ENCODE measurements at places on chromosomes 4 and X.

DNA sequence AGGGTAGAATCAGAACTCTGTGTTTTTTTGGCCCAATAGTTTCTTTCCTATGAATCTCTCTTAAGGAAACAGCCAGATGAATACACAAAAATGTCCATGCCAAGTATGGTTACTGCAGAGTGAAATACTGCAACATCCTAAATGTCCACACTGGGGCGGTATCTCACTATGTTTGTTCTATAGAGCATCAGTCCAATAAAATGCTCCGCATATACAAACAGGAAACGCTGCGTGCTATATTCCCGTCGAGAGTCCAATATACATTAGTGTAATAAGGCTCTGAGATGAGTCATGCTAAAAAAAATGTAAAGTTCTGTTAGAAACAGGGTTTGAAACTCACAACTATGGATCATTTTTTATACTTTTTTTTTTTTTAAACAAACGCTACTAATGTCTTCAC lies 72.9 kb upstream of the ENOX2 start:
- no peak for DNase-seq

- no peak for DNase-seq
Measured at GRCh38 chrX:38898261-38898660, 97.0 kb downstream of the MID1IP1 start.

DNA sequence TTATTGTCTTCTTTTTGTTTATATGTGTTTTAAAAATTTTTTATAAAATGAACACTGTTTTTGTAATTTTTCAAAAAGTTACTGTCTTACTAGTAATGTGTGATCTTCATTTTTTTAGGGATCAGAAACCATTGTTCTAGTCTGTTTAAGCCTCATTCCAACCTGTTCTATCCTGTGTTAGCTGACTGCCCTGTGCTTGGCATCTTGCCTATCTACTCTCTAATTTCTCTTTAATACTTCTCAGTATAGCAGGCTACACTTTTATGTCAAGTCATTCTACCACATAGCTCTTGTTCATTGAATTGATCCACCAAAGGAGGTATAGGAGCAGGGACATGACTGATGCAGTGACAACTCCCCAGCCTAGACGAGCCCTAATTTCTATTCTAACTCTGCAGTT lies 70.2 kb upstream of the PLS3 start:
- DNase-seq: no peak

DNA sequence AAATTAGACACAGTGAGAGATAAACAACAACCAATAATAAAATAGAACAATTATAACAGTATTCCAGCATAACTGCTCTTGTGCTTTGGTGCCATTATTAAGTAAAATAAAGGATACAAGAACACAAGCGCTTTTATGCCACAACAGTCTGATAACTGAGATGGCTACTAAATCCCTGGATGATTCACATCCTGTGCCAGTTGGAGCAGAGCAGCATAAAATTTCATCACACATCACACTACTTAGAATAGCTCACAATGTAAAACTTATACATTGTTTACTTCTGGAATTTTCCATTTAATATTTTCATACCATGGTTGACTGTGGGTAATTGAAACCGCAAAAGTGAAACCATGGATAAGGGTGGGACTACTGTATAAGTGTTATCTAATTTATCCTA lies 399.9 kb upstream of the CNKSR2 start:
- no peak for DNase-seq

DNA sequence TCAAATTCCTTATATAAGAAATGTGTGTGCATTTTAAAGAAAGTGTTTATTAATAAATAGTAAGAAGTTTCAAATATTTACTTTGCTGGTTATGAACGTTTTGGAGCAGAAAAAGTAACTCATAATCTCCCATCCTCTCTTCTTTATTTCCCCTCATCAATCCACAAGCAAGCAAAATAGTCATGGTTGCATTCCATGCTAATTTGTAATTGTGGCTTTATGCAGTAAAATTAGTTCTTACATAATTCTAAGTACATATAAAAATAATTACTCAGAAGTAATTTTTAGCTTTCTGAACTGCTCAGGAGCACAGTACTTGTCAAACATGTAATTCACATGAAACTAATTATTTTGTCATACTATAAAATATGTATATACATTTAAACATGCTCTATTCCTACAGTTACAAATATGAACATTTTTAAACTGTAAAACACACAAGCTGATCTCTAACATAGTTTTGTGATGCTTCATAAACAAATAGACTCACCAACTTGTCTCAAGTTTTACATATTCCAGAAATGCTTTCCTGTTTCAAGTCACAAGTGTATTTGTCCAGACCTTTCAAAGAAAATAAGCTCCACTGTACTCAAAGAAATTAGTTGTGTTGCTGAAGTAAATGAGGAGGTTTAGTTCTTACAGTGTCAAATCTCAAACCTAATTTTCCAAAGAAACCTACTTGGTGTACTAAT lies 218.9 kb downstream of the PABPC4L start:
- DNase-seq: no peak

GRCh38 chr4:126850286-126850685 lies 782.5 kb upstream of the INTU start:
- no peak for DNase-seq

- DNase-seq: no peak
Measured at GRCh38 chrX:64570204-64570603, 175.0 kb upstream of the MTMR8 start.

GRCh38 chr4:16812041-16812440 lies 86.4 kb downstream of the LDB2 start:
- DNase-seq: no peak

DNA sequence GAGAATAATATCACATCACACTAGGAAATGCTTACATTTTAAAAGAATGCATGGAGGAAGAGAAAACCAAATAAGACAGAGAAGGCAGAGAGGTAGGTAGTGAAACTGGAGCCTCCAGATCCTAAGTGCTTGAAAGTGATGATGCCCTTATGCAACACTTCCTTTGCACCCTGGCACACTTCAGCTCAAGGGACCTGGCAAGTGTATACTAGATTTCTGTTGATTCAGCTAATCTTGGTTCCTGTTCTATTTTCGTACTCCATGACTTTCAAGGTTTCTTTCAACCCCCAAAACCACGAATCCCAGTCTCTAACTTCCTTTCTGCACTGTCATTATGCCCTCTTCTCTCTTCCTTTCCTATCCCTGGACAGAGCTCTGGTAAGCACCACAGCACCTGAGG lies 36.9 kb upstream of the SH3KBP1 start:
- no peak for DNase-seq

GRCh38 chrX:92231391-92231790 lies 452.2 kb downstream of the PCDH11X start:
- no peak for DNase-seq

GRCh38 chr4:75741027-75741426 lies 16.6 kb downstream of the USO1 start:
- DNase-seq: no peak

GRCh38 chr4:85910985-85911384 lies 436.0 kb downstream of the ARHGAP24 start:
- no peak for DNase-seq

DNA sequence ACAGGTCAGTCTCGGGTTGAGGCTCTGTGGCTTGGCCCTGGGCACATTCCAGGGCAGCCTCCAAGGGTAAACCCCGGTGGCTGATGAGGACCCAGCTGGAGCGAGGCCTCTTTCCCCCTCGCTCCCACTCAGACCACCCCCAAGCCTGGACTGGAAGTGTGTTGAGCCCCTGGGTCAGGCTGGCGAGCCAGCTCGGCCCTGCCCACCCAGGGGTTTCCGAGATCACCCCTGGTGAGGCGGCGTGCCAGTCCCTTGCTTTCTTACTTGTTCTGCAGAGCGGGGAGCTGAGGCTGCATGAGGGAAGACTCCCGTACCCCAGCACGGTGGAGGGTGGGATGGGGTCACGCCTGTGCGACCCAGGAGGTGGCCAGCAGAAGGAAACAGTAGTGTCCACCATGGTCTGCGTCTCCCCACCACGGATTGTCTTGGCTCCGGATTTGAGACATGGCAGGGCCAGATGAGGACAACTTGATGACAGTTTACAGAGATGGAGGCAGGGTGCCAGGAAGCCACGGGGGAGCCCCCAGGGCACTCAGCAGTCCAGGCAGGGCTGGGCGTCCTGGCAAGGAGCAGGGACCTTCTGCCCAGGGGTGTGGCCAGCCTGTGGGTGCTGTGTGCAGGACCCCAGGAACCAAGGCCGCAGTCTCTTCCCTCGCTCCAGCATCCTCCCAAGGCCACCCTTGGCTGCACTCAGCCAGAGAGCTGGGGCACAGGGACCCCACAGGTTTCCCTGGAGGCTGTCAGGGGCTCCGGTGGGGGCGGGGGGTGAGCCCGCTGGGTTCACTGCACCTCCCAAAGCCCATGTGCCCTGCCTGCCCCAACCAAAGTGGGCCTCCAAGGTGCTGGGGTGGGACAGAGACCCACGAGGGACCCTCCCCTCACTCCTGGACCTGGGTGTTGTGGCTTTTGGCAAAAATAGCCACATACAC lies 6.6 kb upstream of the FGFRL1 start:
- DNase-seq: no peak

DNA sequence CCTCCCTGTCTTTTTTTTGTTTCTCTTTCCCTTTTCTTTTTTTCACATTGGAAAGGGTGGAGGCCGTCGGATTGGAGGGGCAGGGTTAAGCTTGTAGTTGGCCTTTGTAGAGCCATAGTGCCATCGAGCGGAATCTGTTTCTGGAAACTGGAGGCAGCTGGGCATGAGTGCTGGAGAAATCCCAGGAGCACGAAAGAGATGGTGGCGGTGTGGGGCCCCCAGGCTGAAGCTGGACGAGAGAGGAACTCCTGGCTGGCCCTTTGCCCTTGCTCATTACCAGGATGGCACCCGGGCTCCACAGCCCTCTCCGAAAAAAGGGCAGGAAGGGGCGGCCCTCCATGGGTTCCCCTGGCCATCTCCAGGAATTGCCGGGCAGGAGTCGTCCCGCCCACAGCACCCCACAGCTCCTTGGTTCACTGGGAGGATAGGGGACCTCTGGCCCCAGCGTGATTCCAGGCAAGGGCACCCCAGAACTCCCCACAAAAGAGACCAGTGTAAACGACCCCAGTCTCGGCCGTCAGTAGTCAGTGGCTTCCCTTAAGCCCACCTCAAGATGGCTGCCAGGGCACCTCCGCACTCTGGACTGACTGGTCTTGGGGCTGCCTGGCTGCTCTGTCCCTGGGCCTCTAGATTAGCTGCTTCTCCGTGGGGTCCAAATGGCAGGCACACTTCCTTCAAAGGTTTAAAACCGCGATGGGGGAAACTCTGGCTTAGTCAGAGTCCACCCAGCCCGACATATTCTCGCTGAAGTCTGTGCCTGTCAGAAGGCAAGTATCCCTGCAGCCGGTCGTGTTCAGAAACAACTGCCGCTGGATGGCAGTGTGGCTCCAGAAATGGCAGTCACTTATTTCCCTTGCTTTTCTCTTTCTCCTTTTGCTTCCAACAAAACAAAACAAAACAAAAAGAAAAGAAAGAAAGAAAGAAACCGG lies 74.1 kb downstream of the NBDY start:
- peak; percentile 68 for DNase-seq

DNA sequence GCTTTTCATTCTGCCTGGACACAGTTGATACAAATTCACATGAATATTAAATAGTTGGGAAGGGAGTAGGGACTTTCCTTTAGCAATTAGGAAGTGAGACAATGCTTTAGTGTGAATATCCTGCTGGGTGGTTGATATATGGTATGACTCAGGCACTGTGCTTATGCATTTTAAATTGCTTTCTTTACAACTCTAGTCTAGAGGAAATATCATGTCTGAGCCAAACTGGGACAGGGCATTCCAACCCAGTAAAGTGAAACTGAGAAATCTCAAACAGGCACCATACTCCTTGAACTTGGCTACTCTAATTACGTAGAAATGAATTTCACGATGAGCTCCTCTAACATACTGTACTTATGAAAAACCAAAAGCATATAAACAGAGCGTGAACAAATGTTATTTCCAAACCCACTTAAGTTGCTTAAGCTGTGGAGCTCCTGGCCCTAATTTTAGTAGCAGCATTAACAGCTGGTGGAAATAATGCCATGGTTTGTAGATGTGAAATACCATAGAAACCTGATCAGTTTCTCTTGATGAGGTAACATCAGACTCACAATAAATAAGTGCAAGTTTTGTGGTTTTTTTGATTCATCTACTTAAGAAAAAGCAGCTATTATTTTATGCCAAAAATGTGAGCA lies 242.9 kb upstream of the GK2 start:
- no peak for DNase-seq

DNA sequence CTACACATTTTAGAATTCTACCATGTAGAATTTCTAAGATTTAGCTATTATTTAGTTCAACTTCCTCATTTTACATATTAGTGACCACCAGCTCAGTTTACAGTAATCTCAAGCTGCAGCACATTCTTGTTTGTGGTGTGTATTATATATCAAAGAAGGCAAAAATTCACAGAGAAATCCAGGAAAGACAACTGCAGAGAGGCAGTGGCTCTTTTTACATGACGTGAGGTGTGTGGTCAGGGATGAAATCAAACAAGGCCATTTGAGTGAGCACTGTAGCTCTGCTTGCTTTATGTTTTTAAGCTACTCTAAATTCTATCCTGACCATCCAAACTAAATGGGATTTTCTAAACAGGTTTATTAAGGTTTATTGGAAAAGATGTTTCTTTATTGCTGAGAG lies 71.1 kb downstream of the COL25A1 start:
- DNase-seq: no peak

DNA sequence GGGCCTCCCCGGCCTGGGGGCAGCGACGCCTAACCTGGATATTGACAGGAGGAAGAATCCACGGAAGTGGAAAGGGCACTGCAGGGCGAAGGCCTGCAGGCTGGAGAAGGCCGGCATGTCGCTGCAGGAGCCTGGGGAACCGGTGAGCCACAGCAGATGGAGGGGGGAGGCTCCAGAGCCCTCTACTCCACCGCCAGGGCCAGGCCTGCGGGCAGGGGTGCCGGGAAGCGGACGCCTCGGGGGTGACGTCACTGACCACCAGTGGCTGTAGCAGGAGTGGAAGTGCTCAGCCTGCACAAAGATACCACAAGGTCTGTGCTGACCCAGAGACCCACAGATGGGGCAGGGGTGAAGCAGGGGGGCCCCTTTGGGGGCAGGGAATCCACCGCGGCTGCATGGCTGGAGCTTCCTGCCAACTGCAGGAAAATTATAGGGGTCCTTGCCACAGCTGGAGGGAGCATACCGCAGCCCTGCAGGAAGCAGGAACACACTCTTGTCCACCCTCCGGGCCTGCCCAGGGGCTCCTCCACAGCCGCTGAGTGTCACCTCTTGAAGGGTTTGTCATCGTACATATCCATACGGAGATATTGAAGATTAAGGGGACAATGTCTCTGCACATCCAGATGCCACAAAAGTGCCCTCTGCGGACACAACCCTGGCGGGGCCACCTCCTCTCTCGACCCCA lies 7.6 kb upstream of the HTRA3 start:
- DNase-seq: no peak
